ENCODE measurements at places on chromosomes 11 and 22. TPM values are rescaled to one million over a fixed set of nuclear protein-coding genes. Genes with fewer than 3 reads are reported as not detected.

DNA sequence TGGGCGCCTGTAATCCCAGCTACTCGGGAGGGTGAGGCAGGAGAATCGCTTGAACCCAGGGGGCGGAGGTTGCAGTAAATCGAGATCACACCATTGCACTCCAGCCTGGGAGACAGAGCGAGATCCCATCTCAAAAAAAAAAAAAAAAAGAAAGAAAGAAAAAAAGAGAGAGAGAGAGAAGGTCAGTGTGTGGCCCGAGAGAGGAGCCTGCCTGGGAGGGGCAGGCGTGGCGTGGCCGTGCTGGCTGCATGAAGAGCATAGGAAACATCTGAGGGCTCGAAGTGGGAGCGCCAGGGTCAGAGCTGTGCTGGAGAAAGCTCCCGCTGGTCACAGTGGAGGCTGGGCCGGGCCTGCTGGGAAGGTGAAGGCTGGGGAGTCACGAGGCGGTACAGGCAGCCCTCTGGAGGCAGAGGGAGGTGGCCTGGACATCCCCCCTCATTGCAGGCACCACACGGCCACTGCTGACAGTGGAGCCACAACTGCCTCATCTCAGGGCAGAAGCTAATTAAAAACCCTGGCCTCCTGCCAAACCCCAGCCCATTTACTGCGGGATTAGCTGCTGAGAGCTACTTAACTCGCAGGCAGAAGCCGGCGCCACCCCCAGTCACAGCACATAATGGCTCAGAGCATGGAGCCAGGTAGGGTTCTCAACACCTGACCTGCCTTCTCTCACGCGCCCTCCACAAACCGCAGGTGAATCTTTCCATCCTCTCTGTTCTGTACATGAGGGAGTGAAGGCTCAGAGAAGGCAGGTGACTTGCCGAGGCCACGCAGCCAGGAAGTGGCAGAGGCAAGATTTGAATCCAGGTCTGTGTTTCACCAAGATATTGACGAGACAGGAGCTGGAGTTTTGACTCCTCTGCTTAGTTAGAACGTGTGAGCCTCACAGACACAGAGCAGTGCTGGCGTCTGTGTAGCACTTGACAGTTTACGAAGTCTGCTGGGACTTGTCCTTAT lies 32.6 kb downstream of the NFAM1 start:
- no peak for DNase-seq

GRCh38 chr22:17627961-17628405 lies 566 bp downstream of the ATP6V1E1 start:
- DNase-seq: no peak

DNA sequence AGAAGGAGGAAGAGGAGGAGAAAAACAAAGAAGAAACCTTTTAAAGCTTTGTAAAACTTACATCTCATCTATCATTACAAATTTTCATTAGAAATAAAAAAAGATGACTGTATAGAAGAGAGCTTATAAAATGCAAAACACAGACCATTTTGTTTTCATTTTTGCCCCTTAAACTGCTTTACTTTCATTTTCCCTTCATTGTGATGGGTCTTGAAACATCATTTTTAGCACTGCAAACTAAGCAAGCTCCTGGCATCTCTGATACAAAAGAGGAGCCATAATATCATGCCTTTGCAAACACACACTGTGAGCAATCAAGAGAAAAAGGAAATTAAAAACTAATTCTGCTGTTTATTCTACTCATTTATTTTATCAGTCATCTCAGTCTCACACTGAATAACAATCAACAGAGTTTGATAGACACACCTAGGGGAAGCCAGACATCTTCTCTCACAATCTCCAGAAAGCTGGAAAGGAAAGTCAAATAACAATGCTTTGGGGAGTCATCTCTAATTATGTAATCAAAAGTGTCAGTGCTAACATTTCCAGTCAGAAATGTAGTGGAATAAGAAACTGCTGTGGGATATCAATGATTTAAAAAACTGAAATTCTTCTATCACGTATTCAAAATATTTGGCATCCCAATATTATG lies 467.7 kb upstream of the FAT3 start:
- no peak for DNase-seq

DNA sequence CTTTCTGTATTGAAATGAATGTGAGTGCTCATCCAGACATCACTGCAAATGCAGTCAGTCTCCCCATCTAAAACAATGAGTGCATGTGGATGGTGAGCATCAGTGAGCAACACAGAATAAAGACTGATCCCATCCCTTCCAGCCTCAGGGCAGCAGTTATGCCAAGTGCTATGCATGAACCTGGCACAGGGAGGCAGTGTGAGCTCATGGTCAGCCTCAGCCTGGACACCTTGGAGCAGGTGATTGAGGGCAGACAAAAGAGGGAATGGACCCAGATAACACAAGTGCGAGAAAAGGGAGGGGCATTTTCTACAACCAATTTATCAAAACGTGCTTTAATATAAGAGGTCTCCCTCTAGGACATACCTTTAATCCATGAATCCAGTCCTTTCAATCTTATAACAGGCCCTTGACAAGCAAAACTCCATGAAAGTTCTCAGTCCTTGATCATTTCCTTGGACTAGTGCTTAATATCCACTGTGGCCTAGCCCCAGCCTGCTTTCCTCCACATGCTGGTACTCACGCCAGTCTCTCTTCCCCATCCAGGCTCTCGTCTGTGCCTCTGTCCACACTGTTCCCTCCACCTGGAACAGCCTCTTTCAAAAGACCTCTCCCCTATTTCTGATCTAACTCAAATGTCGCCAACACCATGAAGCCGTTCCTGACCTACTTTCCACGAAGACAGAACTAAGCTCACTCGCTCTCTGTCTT lies 50.5 kb upstream of the LRRC55 start:
- DNase-seq: peak; percentile 43

DNA sequence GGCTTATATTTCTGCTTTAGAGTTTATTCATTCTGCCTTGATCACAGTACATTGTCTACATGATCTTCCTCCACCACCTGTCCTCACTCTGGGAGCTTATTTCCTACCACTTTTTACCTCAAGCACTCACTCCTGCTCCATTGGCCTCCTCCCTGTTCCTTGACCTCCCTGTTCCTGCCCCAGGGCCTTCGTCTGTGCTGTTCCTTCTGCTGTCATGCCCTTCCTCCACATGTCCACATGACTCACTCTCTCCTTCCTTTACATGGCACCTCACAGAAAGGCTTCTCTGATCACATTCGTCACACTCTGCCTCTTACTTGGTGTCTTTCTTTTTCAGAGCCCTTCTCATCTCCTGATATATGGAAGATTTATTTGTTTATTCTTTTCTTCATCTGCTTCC lies 103.0 kb downstream of the FBXO7 start:
- no peak for DNase-seq

DNA sequence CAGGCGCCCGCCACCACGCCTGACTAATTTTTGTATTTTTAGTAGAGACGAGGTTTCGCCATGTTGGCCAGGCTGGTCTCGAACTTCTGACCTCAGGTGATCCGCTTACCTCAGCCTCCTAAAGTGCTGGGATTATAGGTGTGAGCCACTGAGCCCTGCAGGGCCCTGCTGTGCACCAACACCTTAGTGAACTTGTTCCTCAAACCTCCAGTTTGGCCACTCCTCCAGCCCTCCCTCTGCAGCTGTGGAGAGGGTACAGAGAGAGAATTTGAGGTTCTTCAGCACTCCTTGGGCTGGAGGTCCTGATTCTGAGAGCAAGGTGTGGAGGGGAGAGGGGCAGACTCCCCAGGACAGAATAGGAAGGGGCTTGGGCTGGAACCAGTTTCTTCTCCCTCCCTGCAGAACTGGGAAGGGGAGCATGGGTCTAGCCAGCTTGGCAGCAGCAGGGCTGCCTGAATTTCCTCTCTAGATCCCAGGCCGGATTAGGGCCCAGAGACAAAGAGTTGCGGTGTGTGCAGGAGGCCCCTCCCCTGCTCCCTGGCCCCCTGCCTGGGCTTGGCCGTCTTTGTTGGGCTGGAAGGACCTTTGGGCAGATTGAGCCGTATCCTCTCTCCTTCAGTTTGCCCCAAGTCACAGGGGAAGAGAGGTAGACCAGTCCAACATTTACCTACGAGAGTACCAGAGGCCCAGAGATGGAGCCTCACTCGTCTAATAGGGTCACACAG lies 2.3 kb upstream of the PEX16 start:
- DNase-seq: peak; percentile 69

The MUC2 gene
- not detected for total RNA-seq

The KREMEN1 gene
- total RNA-seq: 6.5 TPM

The GLYATL2 gene
- total RNA-seq: 1.1 TPM
